ENCODE measurements at places on chromosomes 12 and 14. TPM values are rescaled to one million over a fixed set of nuclear protein-coding genes. Genes with fewer than 3 reads are reported as not detected.
A peak's percentile ranks its signal among the peaks of the same experiment; 100 is the strongest.

DNA sequence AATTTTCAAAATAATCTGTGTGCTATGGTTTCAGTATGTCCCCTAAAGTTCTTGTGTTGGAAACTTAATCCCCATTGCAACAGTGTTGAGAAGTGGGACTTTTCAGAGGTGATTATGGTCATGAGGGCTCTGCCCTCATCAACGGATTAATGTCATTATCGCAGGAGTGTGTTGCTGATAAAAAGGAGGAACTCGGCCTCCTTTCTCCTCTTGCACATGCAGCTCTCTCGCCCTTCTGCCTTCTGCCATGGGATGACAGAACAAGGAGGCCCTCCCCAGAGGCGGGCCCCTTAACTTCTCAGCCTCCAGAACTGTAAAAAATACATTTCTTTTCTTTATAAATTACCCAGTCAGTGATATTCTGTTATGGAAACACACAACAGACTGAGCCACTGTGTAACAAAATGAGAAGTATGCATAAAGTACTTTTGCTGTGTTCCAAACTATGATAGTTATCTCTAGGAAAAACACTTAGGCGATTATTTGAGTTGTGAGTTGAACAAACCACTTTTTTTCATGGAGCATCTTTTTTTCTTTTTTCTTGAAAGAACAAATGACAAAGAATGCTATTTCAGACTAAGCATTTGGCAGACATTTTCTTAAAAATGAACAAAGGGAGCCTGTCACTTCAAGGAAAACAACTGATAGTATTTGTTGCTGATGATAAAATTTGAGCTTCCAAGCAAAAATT is 134.8 kb upstream of the FUT8 start:
- DNase-seq: no peak

DNA sequence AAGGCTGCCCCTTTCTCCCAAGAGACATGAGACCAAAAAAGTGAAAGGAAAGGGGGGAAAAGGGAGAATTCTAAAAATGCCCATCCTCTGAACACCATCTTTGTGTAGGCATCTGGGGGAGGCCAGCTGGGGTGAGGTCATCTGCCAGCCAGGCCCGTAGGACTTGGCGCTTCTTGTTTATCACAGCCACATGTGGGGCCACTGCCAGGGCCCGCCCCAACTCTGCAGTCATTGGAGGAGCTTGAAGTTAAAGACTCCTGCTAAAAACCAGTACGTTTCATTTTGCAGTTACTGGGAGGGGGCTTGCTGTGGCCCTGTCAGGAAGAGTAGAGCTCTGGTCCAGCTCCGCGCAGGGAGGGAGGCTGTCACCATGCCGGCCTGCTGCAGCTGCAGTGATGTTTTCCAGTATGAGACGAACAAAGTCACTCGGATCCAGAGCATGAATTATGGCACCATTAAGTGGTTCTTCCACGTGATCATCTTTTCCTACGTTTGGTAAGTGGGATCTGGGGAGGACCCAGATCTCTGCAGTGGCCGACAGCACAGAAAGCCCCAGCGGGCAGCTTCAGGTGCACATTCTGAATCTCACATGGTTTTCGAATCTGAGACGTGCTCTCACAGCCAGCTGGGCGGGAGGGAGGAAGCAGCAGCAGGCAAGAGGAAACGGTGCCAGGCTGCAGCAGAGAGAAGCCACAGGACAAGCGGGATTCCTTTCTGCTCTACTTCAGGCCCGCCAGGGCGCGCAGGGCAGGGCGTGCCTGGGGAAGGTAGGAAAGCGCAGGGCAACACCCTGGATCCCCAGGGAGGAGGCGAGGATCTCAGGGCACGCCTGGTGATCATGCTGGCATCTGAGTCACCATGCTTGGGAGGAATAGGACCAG is at the start of gene P2RX7:
Gene P2RX7, plus strand, starts transcription at position 276 of the 881 bp plus-strand sequence. Its CDS starts 95 bp downstream, at position 371.
- peak; percentile 89 for DNase-seq

DNA sequence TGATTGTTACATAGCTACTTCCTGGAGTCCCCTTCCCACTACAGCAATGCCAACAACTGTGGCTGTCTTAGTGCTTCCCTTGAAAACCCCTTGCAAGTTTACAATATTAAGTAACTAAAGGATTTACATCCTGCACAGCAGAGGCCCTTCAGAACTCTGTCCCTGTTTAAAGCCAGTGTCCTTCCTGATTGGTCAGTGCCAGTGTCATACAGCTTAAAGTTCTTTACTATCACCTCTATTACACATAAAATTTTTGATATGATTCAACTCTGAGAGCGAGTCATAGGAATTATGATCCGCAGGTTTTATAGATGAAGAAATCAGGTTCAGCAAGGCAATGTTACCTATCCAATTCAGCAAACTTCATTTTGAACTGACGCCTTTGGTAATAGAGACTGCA is 91.4 kb upstream of the ALX1 start:
- no peak for DNase-seq

- DNase-seq: no peak
Observed at GRCh38 chr12:1994429-1995143, 9.7 kb downstream of the DCP1B start.

GRCh38 chr12:125079648-125080645 is 14.7 kb downstream of the AACS start:
- no peak for DNase-seq

GRCh38 chr12:33605757-33606156 is 166.1 kb upstream of the SYT10 start:
- no peak for DNase-seq

DNA sequence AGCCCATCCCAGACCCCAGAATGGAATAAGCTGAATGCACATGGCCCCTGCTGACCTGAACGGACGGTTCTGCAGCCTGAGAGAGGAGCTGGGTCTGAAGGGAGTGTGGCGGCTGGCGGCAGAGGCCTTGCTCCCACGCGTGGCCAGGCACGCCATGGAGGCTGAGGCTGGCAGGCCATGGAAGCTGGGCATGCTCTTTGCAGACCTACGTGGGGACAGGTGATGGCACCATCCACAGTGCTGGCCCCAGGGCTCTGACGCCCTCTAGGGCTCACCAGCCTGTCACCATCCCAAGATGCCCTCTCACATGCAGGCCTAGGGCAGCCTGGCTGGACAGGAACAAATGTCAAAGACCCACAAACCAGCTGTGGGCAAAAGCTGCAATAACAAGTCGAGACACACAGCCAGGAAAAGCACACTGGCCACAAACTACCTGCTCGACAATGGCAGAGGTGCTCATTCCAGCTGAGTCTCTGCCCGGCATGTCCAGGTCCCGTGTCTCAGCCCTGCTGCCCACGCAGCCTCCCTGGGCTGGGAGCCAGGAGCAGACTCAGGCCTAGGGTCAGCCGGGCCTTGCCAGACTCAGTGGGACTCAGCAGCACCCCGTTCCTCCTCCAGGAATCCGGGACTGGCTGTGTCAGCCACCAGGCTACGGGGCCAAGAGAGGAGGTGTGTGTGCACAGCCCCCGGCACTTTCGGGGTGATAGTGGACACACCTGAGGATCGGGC is 19.7 kb downstream of the BTBD6 start:
- no peak for DNase-seq

DNA sequence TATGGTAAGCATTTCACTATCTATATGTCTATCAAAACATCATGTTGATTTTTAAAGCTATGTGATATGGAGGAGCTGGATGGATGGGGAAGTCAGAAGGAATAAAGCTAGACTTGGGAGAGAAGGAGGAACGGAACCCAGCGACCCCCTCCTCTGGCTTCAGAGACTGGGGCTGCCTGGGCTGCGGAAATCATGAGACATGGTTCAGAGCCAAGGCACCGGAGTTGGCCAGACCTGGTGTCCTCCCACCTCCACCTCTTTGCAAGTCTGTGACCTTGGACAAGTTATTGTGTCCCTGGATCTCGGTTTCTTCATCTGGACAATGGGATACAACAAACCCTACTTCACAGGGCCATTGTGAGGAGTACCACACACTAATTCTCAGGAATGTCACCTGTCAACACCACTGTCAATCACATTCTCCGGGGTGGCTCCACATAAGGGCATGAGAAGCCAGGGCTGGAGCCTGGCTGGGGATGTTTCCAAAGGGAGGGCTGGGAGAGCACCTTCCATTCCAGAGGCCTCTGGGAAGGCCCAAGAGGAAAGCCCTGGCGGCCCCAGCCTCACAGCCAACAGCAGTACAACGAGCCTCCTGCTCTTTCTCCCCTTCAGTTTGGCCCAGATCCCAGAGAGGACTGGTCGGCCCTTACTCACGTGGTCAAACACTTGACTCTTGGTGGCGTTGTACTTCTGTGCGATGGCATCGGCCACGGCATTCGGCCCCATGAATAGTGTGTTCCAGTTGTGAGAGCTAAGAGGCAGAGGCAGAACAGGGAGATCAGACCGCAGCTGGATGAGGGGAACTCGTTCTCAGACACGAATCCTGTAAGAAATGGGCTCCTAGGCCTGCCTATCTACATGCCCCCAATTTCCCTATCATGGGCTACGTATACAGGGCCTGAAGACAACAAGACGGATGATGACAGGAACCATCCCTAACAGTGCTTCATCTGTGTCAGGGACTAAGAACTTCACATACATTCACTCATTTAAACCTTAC is 20.7 kb downstream of the RBM19 start:
- no peak for DNase-seq

DNA sequence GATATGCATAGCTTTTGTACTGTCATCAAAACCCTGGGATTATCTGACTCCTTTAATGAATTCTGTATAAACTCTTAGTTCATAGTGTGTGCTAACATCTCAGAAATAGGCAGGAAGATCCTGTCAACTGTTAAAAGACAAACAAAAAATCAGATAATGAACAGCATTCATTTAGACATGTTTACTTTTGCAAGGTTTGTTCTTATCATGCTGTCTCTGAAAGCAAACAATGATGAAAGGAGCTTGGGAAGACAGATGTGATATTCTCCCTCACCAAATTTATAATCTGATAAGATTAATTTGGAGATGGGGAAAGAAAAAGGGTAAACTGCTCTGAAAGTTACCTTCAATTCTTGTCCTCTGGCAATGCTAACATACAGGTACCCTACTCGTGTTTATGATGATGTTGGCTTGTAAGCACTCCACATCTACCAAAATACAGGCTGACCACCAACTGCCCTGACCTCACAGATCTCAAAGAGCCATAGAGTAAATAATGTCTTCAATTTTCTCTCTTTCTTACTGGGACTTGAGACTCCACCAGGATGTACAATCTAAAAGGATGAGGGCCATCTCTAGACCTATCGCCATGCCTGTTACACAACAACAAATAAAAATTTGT is 233.8 kb downstream of the SSPN start:
- DNase-seq: no peak

DNA sequence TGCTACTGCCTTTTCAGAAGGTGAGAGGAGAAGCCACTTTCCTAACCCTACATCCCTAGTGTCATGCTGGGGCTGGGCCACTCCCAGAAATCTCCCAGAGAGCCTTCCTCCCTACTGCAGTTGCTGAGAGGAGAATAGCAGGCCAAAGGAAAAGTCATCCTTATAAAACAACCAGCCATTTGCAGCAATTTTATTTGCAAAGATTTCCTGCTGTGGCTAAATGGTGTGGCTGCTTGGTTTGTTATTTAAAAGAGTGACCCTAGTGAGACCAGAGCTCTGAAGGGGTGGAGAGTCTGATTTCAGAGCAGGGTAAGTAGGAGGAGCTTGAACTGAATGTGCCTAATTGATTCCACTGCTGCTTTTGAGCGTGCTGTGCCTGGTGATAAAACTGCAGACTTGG is 232.0 kb downstream of the GRIN2B start:
- DNase-seq: no peak

- peak; percentile 56 for DNase-seq
Observed at GRCh38 chr12:131114942-131115584, 161.4 kb downstream of the ADGRD1 start.

- DNase-seq: no peak
Observed at GRCh38 chr12:42766754-42767153, 177.2 kb upstream of the PRICKLE1 start.

DNA sequence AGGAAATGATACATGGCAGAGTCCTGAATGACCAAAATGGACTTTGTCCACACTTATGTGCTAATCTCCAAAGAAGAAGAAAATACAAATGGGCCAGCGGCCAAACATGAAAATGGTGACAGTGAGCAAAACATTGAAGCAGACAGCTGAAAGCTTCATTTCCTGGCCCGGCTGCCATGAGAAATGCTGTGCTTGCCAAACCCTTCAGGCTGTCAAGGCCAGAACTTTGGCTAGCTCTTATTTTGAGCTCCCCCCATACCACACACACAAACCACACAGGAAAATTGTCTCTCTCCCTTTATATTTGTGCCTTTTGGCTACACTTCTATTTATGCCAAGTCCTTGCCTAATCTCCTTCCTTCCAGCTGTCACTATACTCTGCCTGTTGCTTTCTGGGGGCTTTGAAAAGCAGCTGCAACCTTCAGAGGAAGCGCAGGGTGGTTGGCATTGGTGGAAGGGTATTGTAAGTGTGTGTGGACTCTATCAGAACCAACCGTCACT is 323.8 kb downstream of the RAD51B start:
- DNase-seq: peak; percentile 77

DNA sequence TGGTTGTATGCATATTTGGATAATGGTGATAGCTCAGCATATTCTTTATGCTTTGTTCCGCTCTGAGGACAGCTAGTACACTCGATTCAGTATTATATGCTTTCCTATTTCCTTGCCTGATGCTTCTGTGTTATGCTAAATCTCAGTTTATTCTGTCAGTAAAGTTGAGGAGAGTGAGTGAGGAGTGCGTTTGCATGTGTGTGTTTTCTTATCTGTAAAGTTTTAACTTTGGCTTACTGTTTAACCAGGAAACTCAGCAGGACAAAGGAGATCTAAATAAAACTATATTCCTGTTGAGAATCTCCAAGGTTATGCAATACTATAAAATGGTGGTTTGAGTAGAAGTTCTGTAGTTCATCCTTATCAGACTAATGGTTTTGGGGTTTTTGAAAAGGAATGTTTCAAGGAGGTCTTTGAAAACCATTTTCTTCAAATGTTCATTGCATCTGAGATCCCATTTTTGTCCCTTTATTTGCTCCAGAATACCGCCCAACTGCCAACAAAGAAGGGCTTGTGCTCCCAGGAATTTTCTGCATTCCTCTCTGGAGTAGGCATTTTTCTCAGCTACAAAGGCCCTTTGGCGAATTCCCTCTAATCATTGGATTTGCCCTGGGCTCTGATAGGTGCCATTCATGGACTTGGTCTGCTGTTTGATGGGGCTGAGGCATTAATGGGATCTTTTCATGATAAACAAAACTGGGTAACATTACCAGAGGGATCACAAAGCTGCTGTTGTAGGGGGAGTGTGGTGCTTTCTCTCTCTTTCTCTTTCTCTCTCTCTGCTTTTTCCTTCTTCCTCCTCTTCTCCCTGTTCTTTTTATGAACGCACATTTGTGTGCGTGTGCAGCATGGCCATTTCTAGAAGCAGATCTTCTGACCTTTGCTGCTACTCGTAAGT is 71.7 kb downstream of the HMGA2 start:
- no peak for DNase-seq

DNA sequence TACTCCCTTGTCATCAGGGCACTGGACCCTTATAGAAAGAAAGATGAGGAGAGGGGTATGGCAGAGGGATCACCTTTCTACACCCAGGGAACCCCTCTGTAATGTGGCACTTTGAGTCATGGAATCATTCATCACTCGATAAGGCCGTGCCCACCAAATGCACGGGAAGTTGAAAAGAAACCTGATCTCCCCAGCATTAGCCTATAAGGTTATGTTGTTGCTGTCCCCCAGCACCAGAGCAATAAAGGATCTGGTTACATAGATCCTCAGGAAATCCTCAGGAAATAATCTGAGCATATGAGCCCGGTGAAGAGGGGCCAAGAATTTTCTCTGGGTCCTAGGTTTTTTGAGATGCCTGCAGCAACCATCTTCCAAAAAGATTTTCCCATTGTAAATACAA is 148.8 kb upstream of the CRY1 start:
- DNase-seq: no peak

Gene FAM90A1
- not detected for total RNA-seq

Gene RNF212B
- total RNA-seq: not detected

Gene FOXM1
- total RNA-seq: 0.18 TPM

Gene ADSS1
- total RNA-seq: 11.5 TPM

Gene SYT10
- 6.3 TPM for total RNA-seq

Gene ORAI1
- 14.0 TPM for total RNA-seq

Gene GLT1D1
- total RNA-seq: 2.0 TPM

Gene CCDC184
- 6.1 TPM for total RNA-seq
